ENCODE measurements at places on chromosomes 1 and 21.
A peak's percentile ranks its signal among the peaks of the same experiment; 100 is the strongest.

DNA sequence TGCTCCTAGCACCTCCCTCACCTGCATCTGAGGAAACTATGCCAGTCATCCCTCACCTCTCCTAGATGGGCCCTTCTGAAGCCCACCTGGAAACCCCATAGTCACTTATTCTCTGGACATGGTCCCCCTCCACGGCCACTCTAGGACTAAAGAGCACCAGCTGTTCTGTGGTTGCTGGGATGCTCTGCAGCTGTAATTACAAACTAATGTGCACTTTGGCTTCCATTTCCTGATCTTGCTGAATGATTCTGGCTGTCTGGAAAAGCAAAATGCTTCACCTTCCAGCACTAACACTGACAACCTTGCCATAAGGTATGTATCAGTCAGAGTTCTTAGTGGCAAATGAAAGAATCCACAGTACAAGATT is 48.7 kb upstream of the PSEN2 start:
- DNase-seq = no peak

- no peak for DNase-seq
These were observed 107.7 kb downstream of the KIAA0319L start for GRCh38 chr1:35449334-35450008.

DNA sequence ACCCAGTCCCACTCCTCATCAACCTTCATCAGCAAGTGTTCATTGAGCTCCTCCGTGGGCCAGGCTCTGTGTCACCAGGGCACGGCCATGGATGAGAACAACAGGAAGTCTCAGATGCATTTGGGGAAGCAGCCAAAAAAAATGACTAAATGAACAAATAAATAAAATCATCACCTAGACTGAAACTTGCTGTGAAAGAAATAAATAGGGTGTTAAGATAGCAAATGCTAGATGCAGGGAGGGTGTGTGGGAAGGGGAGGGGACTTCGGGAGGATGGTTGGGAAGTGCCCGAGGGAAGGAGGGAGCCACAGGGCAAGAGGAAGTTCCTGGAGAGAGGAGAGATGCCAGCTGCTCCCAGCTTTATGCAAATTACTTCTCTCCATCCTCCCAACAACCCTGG is 696.7 kb downstream of the PTPRU start:
- DNase-seq = peak; percentile 70

- DNase-seq = no peak
These were observed 3.0 kb downstream of the LDLRAD2 start for GRCh38 chr1:21814981-21815582.

GRCh38 chr1:30225357-30225756 is 498.0 kb downstream of the MATN1 start:
- DNase-seq = no peak

- no peak for DNase-seq
These were observed 35.6 kb upstream of the MGST3 start for GRCh38 chr1:165595246-165595938.

- DNase-seq = no peak
These were observed 132.9 kb upstream of the ERG start for GRCh38 chr21:38631206-38631605.

- DNase-seq = no peak
These were observed 10.3 kb downstream of the PARS2 start for GRCh38 chr1:54754045-54754444.

DNA sequence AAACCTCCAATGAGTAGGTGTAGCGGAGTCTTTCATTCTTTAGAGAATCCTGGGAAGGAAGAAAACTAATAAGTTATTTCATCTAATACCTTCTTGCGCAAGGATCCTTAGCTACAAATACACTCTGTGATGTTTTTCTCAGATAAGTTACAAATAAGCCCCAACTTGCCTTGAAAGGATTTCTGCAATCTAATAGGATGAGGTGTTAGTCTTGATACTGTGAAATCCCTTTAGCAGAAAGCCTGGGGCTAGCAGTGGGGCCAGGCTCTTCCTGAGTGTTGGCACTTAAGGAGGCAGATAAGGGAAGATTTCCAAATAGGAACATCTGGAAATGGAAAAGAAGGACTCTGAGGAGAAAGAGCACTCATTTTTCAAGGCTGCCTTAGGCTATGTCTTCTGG is 168.0 kb upstream of the DAB1 start:
- no peak for DNase-seq

- peak; percentile 67 for DNase-seq
These were observed 121.8 kb downstream of the HFM1 start for GRCh38 chr1:91282695-91283420.

GRCh38 chr1:55214212-55214933 is 791 bp downstream of the USP24 start:
- peak; percentile 18 for DNase-seq

DNA sequence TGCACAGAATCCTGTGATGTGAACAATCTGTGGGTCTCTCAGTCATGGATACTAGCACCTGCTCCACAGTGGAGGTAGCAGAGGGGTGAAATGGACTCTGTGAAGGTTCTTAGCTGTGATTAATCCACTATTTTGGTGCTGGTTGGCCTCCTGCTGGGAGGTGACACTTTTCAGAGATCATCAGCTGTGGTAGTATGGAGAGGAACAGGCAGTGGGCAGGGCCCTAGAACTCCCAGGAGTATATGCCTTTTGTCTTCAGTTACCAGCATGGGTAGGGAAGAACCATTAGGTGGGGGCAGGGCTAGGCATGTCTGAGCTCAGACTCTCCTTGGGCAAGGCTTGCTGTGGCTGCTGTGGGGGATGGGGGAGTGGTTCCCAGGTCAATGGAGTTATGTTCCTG is 54.0 kb upstream of the KCNJ15 start:
- no peak for DNase-seq

DNA sequence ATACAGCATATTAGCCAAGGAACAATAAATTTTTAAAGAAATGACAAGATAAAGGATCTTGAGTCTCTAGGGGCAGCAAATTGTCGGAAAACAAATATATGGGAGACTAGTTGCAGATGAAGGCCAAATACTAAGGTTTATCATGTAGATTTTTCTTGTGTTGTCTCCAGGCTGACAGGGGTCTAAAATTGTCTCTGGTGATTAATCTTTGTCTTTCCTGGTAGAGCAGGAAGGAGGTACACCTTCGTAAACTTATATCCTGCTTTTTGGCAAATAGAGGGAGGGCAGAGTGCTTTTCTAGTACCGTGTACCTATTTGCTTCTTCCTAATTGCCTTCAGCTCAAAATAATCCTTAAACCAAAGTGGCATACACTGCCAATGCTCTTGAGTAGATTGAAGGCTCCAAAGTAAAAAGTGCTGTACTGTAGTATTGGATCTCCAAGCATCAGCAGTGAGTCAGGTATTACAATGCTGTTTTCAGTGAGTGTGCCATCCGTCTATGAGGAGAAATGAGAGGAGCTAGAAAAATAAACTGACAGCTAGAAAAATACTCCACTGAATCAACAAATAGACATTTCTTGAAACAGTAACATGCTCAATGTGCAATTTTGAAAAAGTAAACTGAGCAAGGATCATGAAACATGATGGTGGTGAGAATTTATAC is 1.8 kb upstream of the LEPR start:
- no peak for DNase-seq

GRCh38 chr1:50262436-50262835 is 153.7 kb downstream of the ELAVL4 start:
- DNase-seq = no peak

DNA sequence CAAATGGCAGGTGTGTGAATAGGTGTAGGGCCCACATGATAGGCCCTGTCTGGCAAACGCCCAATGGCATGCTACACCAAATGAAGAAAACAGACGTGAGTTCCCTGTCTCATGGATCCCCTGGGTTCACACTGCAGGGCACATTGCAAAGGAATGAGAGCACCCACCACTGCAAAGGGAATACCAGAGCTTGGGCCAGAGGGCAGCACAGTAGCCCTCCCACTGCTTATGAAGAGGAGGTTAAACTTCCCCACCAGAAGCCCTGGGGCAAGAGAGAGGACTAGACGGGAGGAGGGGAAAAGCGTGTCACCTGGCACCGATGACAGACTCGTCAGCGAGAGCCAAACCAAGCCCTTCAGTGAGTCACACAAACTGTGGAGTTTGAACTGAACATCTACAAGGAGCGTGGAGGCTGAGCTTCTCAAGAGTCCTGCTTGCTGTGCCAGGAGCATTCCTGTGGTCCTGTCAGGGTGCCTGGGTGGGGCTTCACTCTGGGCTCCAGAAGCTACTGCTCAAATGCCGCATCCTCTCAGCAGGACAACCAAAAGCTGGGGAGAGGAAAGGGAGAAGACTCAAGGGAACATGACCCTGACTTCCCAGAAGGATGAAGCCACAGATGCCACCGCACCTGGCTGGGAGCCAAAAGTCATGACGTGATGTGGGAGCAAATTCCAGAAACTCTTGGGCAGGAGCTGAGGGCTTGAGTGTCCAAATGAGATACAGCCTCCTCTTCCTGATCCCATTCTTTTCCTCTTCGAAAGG is 61.1 kb downstream of the TOMM20 start:
- DNase-seq = peak; percentile 1

GRCh38 chr1:201149400-201149799 is 4.9 kb downstream of the TMEM9 start:
- DNase-seq = peak; percentile 33

DNA sequence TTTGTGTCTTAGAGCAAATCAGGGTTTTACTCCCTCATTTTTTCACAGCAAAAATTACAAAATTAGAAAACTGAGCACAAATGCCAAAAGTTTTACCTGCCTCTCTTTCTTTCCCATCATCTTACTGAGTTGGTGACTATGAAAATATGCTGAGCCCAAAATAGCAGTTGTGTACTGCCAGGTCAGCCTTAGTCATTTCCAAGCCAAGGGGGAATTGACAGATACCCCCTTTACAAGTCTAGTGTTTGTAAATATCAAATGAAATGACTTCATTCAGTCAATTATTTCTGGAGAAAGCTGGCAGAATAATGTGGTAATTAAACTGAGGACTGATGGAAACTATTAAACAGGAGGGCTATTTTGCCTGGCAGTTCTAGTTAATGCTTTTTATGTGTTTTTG is 11.4 kb upstream of the GORAB start:
- DNase-seq = peak; percentile 6

DNA sequence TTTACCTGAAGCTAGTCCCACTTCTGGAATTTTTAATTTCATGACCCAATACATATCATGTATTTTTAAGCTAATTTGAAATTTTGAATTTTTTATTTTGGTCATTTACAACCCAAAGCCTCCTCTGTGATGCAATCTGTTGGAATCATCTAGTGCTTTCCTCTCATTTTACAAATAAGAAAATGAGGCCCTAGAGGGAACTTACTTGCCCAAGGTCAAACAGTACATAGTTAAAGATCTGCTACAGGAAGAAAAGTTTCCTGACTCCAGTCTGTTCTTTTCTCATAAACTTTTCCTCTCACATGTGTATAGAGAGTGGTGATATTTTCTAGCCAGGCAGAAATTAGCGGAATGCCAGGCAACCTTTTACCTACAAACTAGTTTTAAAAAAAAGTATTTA is 59.3 kb upstream of the DPT start:
- DNase-seq = no peak

DNA sequence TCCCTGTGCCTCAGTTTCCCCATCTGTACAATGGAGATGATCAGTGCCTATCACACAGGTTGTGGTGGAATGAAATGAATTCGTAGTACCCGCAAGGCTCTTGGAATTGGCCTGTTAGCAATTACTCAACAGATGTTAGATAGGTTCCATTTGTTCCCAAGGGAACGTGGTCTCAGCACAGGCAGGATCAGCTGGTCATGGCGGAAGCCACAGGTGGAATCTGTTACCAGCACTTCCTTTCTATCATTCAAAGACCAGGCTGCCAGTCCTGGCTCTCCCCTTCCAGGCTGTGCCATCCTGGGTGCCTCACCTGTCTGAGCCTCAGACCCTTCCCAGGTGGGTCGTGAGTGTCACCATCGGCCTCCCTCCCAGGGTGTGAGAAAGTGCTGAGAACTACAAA is 61.5 kb downstream of the FBXO2 start:
- no peak for DNase-seq

DNA sequence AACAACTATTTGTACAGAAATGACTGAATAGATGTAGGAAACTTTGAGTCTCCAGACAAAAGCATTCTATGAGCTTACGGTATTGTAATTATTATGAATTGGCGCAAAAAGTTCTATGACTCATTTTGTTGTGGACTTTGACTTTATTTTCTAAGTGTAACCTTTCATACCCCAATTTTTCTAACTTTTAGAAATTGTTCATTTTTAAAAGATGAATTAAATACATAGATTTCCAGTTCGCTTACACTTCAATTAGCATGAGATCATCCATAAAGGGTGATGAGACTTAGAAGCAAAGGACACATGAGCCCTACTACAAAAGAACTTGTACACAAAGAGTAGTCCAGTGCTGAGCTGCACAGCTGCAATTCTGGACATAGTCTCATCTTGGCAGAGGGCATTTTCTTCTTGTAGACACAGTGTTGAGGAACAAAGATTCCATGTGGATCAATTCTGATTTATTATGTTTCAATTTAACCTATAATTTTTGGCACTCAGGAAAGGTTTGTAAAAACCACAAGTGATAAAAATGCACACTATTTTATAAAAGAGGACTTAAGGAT is 431.1 kb downstream of the LRRIQ3 start:
- no peak for DNase-seq

DNA sequence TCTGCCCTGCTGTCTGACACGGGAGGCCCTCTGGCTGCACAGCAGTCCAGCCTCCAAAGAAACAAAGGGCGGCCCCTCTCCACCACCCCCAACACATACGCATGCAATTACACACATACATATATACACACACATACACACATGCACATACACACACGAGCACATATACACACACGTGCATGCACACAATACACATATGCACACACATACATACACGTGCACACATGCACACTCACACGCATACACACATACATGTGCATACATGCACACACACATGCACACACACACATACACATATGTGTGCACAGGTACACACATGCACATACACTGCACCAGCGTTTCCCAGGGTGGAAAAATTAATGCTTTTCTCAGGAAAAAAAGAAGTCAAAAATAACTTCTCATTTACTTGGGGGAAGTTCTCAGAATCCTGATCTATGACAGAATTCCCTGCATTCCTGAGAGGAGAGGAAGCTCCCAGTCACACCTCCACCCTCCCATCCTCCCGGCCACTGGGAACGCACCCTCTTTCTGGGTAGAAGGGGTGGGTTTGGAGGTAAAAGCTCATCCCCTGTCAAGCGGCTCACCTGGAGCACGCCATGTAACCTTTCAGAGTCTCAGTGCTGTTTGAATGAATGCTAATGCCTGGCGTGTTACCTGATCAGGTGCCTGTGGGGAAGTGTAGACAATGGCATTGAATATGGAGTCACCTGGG is 33.1 kb upstream of the KLHDC7A start:
- no peak for DNase-seq

DNA sequence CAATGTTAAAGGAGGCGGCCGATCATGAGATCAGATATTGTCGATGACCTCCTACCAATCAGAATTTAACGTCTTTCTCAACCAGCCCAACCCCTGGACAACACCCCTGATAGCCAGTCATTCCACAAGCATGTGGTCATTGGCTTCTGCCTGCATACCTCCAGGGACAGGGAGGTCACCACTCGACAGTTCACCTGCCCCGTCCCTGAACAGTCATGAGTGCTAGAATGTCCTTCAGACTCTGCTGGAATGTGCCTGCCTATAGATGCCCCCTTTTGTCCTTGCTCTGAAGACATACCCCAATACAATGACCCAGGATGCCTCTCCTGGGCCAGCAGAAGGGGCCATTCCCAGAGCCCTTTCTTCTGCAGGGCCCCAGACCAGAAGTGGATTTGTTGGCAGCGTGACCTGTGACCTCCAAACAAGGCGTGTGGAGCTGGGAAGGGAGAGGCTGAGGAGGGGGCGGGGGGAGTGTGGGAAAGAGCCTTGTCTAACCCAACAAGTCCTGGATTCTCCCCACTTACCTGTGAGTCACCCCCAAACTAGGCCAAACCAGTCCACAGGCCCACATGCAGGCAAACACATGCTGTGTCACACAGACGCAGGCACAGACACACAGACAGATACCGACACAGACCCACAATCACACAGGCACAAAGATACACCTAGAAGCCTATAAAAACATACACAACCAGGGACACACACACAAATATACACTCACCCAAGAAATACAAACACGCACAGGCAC is 2.2 kb downstream of the CRYBG2 start:
- no peak for DNase-seq

Data from NCI-H1105 (cell line).